Cerebellar nuclear complex (tissue), 1 donor: ENCODE measurements at places on chromosomes 5 and 9.

DNA sequence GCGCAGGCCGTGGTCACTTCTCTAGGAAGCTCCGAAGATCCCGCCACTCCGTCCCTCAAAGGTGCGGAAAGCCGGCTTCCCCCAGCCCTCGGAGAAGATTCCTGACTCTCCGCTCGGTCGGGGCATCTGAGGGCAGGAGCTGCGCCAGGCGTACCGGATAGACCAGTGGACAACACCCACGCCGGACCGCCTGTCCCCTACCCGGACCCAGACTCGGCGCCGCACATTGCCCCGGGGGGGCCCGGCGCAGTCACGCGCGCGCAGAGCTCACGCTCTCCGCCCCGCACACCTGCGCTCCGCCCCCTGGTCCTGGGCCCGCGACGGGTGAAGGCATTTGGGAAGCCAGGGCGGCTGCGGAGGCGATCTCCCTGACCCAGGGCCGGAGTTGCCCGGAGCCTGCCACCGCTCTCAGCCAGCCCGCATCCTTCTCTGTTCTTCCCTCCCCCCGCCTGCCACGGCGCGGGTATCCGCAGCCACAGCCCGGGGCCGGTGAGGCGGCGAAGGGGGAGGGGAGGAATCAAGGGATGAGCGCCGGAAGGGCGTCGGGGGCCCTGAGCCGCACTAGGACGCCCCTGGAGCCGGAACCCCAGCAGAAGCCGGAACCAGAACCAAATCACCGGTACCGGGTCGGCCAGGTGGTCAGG is 448 bp downstream of the RELL2 start:
- no peak for DNase-seq

- DNase-seq = no peak
Measured at GRCh38 chr9:87661241-87661640, 64.7 kb upstream of the CTSL start.

DNA sequence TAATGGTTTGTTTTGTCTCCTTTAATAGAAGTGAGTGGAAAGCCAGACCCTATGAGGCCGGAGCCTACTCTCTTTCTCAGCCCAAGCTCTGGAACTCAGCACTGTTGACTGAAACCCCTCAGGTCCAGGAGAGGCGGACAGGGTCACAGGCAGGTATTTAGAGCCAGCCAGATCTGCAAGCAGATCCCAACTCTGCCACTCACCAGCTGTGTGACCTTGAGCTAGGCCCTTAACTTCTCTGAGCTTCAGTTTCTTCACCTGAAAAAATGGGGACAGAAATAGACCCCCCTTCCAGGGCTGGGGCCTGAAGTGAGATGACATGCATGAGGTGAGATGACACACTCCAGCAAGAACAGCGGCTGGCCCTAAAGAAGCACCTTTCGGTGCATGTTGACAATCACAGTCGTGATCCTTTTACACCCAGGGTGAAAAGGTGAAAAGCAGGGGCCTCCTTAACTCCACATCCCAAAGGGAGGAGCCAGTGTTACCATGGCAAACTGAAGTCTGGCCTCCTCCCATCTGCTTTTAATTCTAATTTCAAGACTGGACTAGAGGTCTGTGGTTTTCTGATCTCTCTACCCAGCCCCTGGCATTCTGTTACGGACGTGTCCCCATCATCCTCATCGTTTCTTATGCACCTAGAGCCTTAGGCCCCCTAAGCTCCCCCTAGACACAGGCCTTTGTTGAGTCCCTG is 27.2 kb downstream of the MORN5 start:
- DNase-seq = no peak

- no peak for DNase-seq
Measured at GRCh38 chr9:19510907-19511306, 102.1 kb downstream of the ACER2 start.

DNA sequence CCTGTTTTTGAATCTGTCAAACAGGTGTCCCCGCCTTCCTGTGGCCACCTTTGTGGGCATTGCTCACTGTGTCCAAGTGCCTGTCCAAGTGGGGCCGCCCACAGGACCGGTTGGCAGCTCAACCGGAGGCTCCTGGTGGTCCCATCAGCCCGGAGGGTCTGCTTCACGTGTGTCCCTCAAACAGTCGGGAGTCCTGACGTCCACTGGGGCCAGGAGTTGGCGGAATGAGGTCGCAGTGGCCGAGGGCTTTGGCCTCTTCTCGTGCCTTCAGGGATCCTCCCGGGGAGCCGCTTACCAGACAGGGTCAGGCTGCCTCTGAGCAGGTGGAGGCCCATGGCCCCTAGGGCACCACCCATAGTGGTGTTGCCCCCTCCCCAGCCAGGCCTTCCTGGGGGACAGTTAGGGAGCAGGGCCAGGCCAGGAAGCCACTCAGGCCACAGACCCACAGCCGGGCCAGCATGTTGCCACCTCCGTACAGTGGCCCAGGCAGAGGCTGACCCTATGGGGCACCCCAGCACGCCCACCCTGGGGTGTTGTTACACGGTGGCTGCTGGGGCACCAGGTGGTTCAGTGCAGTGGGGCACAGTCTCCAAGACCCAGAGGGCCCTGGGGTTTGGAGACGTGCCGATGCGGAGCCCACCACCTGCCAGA is 69.5 kb downstream of the KCNT1 start:
- no peak for DNase-seq

- no peak for DNase-seq
Measured at GRCh38 chr5:81774374-81774773, 23.5 kb upstream of the SSBP2 start.

GRCh38 chr9:2808105-2808504 is 35.8 kb downstream of the PUM3 start:
- DNase-seq = no peak

GRCh38 chr9:74573640-74574191 is 76.6 kb downstream of the RORB start:
- no peak for DNase-seq

GRCh38 chr9:88059469-88059868 is 78.8 kb downstream of the SPATA31C2 start:
- DNase-seq = no peak

- no peak for DNase-seq
Measured at GRCh38 chr9:97772145-97772544, 75.0 kb upstream of the XPA start.

- no peak for DNase-seq
Measured at GRCh38 chr5:149719666-149720065, 10.4 kb upstream of the PPARGC1B start.

GRCh38 chr5:14231156-14231555 is 88.0 kb downstream of the TRIO start:
- no peak for DNase-seq

GRCh38 chr9:5089737-5090136 is 95.7 kb downstream of the INSL6 start:
- no peak for DNase-seq

GRCh38 chr9:69976152-69976551 is 67.5 kb upstream of the MAMDC2 start:
- no peak for DNase-seq

- DNase-seq = no peak
Measured at GRCh38 chr5:128083811-128084227, 253 bp downstream of the SLC12A2 start.

- DNase-seq = no peak
Measured at GRCh38 chr9:76716085-76716672, 48.1 kb upstream of the PCA3 start.

DNA sequence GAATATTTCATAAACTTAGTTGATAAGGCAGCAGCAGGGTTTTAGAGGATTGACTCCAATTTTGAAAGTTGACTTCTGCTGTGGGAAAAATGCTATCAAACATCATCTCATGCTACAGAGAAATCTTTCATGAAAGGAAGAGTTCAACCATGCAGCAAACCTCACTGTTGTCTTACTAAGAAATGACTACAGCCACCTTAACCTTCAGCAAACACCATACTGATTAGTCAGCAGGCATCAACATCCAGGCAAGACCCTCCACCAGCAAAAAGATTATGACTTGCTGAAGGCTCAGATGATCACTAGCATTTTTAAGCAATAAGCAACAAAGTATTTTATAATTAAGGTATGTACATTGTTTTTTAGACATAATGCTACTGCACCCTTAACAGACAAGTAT is 7.6 kb downstream of the TMEM174 start:
- no peak for DNase-seq

DNA sequence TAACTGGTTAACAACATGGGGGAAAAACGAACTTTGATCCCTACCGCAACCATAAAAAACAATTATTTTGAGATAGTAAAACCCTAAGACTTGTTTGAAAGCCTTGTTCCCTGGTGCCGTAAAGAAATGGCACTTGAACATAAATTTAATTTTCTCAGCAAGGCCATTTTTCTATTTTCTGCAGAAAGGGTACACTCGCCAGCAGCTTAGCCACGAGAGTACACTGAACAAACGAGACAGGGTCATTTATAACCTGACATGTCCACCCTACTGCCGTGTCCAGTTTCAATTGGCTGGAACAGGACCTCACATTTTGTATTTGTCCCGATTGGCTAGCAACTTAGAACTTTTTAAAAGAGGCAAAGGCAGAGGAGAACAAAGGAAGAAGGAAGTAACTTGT is 26.8 kb downstream of the FBXW11 start:
- DNase-seq = no peak

DNA sequence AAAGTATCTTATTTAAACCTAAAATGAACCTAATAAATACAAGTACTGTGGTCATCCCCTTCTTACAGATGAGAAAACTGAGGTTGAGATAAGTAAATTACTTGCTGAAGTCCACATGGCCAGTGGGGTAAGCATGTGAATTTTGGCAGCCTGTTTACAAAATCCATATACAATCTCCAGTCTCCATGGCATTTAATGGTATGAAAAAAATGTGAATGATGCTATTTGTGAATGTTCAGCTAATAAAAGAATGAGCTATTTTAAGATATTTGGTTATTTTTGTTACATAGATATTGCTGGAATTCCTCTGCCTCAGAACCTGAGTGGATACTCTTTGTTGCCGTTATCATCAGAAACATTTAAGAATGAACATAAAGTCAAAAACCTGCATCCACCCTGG is 19.3 kb upstream of the GPR150 start:
- DNase-seq = no peak

DNA sequence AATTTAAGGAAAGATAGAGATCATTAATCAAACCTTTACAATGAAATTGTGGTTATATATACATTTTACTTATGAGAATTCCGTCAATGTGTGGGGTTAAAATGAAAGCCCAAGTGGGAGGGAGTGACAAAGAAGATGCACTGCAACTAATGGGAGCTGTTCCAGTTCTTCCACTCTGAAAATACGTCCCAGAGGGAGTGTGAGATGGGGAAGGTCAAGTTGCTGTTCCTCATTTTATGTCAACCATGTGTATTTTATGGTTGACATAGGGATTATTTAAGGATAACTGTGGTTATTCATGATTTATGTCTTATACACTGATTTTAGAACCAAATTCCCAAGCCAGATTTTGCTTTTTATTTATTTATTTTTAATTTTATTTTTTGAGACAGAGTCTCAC is 14.2 kb upstream of the RGS3 start:
- no peak for DNase-seq

- DNase-seq = no peak
Measured at GRCh38 chr5:31537349-31537748, 5.2 kb downstream of the C5orf22 start.

GRCh38 chr9:79976257-79977073 is 404.7 kb downstream of the TLE4 start:
- DNase-seq = no peak

DNA sequence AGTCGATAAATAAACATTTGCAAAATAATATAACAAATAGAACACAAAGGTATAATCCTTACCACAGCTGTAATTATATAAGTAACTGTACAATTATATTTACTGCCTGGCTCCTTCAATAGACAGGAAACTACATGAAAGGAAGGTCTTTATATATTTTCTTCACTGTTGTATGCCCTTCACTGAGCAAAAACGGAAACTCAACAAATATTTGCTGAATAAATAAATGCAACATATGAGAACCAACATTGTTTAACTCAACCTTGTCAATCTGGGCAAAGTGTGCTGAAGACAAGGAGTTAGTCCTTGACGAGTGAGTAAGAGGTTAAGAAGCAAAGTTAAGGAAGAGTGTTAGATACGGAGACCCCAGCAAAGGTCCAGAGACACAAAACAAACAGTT is 22.6 kb downstream of the PSMD5 start:
- no peak for DNase-seq

DNA sequence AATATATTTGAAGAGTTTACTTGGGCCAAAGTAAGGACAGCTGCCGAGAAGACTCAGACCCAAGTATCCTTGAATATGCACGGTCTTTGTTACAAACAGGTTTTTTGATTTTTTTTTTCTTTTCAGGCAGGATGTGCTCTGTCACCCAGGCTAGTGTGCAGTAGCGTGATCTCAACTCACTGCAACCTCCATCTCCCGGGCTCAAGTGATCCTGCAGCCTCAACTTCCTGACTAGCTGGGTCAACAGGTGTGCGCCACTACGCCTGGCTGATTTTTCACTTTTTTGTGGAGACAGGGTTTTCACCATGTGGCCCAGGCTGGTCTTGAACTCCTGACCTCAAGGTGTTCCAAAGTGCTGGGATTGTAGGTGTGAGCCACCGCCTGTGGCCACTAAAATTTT is 27.4 kb downstream of the JMY start:
- no peak for DNase-seq

- no peak for DNase-seq
Measured at GRCh38 chr9:98488571-98489312, 220.0 kb downstream of the GABBR2 start.

- no peak for DNase-seq
Measured at GRCh38 chr5:26666371-26666770, 372.0 kb downstream of the CDH9 start.

- DNase-seq = no peak
Measured at GRCh38 chr5:144015961-144016360, 154.5 kb downstream of the YIPF5 start.

- no peak for DNase-seq
Measured at GRCh38 chr5:161138751-161139455, 286.9 kb upstream of the ATP10B start.

DNA sequence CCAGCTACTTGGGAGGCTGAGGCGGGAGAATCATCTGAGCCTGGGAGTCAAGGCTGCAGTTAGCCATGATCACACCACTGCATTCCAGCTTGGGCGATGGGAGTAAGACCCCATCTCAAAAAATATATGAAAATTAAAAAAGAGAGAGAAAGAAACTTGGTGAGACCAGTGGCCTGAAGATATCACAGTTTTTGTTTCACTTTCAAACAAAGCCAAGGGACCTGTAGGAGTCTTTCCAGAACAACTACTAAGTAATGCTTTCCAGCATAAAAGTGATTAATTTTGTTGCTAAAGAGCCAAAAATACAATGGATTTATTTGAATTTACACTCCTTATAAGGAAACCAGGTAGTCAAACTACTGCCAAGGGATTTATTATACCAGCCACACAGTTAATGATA is 23.5 kb downstream of the GKAP1 start:
- DNase-seq = no peak

- DNase-seq = no peak
Measured at GRCh38 chr9:2125906-2126305, 110.8 kb downstream of the SMARCA2 start.

GRCh38 chr5:167295681-167296005 is 995.8 kb upstream of the WWC1 start:
- no peak for DNase-seq

DNA sequence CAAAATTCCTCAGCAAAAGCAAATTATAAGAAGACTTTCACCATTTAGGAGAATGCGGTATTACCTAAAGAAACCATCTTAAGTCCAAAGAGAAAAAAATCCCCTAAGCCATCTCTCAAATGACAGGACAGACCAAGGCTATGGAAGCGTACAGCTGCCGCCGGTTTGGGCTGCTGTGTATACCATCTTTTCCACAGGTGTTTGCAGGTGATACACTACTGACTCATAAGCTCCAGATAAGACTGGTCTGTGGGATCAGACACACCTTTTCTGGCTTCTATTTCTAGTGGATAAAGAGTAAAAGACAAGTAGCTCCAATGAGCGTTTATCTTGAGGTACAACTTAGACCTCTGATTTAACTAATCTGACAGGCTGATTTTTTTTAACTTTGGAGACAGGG is 7.7 kb downstream of the CDKN2AIPNL start:
- no peak for DNase-seq

- no peak for DNase-seq
Measured at GRCh38 chr5:59420596-59420995, 472.9 kb downstream of the PDE4D start.
